ENCODE measurements at places on chromosomes 3 and 15.

DNA sequence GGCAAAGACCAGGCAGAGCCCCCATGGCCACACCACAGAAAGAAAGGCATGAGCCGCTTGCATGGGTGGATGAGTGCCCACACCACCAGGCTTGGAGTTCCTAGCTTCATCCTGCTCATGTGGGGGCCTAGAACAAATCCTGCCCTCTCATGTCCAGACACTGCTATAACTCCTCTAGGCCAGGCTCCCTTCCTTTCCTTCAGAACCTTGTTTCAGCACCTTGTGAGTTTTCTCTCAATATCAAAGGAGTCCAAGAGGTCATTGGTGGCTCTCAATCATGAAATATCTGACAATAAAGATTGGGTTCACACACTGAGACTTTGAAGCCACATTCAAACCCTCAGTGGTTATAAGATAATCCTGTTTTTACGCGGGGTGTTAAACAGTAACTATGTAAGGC is 12.7 kb downstream of the SLC6A20 start:
- no peak for DNase-seq

DNA sequence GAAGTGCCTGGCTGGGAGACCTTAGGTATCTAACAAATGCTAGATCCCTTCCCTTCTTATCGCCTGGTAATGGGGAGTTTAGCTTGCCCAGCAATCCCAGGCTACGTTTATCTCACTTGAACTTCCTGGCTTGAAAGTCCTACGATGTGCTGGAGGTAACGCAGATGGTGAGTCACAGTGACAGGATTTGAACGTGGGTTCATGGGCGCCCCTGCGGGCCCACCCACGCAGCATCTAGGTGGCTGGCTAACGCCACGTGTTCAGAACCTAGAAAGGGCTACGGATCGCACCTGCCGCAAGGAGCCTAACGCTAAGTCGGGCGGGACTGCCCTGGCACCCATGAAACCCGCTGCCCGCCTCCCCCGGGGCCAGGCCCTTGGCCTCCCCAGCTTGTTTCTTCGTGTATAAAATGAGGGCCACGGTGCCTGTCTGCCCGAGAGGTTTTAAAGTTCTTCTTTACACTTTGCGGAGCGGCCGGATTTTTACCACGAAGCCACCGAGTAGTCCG is 600 bp upstream of the USP3 start:
- peak; percentile 92 for DNase-seq

GRCh38 chr15:100261302-100262240 is 80.2 kb downstream of the ADAMTS17 start:
- DNase-seq = no peak

DNA sequence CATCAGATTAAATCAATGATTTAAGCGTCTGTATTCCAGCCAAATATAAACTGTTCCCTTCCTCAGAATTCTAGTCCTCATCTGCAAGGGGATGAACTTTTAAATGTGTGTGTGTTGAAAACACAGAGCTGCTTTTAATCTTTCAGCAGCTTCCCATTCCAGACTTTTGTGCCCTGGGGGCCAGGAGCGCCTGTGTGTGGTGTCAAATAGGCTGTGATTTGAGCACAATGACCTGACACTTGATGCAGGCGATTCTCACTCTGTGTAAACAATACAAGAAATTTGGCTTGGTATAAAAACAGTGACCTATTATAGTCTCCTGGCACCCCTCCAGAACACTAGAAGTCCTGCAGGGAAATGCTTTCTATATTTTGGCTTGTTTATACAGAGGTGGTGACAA is 274.6 kb upstream of the ROPN1 start:
- DNase-seq = no peak

DNA sequence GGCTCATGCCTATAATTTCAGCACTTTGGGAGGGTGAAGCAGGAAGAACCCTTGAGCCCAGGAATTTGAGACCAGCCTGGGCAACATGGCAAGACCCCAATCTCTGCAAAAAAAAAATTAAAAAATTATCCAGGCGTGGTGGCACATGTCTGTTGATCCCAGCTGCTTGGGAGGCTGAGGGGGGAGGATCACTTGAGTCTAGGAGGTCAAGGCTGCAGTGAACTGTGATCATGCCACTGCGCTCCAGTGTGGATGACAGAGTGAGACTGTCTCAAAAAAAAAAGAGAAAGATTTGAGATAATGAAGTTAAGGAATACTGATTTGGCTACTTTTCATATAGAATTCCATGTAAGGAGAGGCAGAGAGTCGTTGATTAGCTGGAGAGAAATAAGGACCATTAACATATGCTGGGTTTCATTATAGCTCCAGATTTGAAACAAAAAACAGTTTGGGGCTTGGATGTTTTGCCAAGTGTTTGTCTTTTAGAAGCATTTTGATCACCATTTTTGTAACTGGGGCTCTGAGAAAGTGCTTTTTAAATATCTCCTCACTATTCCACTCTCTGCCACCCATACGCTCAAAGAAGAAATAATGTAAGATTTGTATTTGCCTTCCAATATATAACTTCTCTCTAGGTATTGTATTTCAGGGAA is 214.2 kb downstream of the FEZF2 start:
- no peak for DNase-seq

GRCh38 chr3:58059349-58060321 is 51.4 kb downstream of the FLNB start:
- DNase-seq = no peak

- no peak for DNase-seq
Measured at GRCh38 chr15:71802770-71803169, 7.6 kb upstream of the NR2E3 start.

Data from CD4-positive, alpha-beta memory T cell (primary cell).